ENCODE measurements at places on chromosomes 7 and 10.

GRCh38 chr7:39252916-39253315 lies 275.2 kb downstream of the POU6F2 start:
- no peak for DNase-seq

- DNase-seq = no peak
Observed at GRCh38 chr7:134875867-134876266, 96.4 kb downstream of the CALD1 start.

DNA sequence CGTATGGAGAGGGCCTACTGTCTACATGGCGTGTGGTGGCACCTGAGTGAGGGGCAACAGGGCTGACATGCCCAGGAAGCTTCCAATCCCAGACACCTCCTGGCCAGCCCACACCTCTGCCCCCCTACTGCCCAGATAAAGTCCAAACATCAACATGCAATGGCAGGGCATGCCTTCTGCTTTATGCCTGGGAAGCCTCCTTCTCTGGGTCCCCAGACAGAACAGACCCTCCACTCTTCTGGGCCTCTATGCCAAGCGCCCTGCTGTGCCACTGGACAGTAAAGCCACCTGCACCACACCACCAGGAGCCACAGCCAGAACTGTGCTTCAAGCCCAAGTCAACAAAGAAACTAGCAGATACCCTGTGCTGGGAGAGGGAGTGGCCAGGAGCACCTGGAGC lies 12.5 kb downstream of the TMEM72 start:
- DNase-seq = no peak

DNA sequence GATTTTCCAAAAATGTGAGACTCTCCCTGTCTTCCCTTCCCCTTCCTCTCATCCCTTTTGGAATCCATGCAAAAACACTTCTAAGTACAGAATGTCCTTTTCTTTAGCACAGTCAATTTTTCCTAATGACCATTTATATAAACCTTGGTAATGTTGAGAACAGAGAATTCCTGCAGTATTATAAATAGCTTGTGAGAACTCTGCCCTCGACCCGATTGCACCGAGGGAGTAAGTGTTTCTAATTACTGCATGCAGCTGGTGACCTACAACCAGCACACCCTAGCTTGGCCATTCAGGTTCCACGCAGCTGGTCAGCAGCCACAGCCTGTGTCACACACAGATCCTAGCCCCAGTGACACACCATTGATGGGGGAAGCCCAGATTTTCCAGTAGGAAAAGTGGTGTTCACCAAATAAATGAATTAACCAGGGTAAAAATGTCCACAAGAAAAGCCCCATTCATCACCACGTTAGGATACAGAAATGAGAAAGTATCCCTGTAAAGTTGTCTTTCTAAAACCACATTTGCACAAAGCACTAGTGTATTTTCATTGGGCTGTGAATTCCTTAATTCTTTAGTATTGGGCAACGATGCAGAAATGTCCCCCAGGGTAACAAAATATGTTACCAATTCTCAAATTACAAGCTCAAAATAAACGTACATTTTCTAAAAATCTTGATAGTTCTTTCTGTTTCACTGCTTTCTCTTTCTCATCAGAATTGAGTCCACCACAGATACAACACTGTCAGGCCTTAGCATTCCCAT lies 499.0 kb upstream of the KLF6 start:
- DNase-seq = no peak

GRCh38 chr10:119500821-119501220 lies 41.7 kb downstream of the RGS10 start:
- no peak for DNase-seq

DNA sequence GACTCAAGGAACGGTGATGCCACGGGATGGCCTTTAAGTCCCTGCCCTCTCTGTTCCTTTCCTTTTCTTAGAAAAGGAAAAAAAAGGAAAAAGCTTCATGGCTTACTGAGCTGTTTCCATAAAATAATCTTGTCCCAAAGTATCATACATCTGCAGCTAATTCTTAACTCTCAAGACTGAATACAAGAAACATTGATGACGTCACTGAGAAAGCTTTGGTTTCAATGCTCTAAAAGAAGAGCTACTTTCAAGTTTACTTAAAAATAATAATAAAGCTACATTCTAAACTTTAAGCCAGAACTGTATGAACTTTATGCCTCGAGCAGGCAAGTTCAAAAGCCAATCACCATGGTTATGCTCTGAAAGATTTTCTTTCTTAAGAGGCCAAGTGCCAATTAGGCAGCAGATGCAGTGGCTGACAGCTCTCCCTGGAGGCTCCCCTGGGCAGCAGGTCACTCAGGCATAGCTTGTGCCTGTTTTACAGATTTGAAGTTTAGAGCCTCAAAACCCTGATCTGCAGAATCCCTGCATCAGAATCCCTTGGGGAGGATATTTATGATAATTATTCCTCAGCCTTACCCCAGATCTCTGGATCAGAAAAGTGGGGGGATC lies 165.0 kb downstream of the CHN2 start:
- DNase-seq = no peak

DNA sequence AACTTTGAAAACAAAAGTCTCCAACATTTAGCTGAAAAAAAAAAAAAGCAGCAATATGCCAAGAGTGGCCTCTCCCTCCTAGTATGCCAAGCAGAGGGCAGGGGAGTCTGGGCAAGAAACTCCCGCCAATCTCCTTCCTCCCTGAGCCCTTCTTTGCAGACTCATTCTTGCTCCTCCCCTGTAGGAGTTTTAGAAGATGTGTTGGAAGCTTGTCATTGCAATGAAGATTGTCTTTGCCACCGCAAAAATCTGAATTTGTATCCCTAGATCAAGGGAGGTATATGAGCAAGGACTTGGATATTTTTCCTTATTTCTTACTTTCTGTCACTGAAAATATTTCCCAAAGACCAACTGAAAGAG lies 2.6 kb upstream of the TNS3 start:
- DNase-seq = no peak

- DNase-seq = no peak
Observed at GRCh38 chr10:44946205-44946604, 13.4 kb upstream of the RASSF4 start.

DNA sequence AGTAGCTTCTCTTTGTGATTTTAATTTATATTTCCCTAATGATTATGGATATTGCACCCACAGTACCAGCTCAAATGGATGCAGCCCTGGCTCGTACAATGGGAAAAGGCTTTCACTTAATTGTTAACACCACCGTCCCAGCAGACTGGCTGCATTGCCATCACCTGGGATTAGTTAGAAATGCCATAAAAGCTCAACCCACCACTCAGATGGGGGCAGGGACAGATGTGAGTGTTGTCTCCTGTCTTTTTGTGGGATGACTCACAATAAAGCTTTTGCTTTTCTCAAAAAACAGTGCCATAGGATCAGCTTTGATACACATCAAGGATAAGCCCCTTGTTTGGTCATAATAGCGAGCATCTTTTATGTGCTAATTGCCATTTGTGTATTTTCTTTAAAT lies 729.1 kb downstream of the TNS3 start:
- no peak for DNase-seq

- no peak for DNase-seq
Observed at GRCh38 chr7:14841869-14842268, 60.7 kb downstream of the DGKB start.

GRCh38 chr10:121611393-121612159 lies 13.3 kb upstream of the FGFR2 start:
- no peak for DNase-seq

DNA sequence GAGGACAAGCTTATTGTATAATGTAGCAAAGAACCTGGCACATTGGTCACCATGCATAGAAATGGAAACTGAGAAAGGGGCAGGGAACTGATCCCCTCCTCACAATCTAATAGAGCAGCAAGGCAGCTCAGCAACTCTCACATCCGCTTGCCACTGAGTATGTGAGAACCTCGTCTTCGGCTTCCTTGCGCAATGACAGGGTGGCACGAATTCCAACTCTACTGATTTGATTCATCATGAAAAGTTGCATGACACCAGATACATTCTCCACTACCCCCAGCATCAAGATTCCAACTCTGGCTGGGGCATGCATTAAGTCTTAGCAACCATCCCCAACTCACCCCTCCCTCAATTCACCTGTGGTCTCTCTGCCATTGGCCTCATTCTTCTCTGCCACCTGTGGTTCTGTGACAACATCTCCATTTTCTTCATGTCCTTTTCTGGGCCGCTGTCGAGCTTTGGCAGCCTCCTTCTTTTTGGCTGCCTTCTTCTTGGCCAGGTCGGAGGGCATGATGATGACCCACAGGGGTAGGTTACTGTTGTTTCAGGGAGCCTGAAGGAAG lies 976 bp downstream of the ABCF2 start:
- DNase-seq = no peak

- DNase-seq = no peak
Observed at GRCh38 chr7:1386623-1387220, 72.5 kb downstream of the MICALL2 start.

DNA sequence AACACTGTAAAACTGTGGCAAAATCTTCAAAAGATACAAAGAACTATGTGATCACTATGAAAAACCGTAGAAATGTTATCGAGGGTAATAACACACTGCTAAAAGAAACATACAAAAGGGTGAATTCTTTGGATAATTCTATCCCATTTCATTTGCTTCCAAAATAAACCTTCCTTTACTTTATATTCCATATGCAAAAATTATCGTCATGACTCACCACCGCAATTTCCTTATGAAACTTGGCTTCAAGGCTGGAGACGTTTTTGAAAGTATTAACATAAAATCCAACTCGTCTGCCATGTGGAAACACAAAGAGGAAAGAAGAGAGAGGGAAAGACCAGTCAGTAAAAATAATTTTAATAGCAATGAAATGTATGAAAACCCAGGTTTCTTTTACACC lies 165.2 kb downstream of the AMPH start:
- no peak for DNase-seq

DNA sequence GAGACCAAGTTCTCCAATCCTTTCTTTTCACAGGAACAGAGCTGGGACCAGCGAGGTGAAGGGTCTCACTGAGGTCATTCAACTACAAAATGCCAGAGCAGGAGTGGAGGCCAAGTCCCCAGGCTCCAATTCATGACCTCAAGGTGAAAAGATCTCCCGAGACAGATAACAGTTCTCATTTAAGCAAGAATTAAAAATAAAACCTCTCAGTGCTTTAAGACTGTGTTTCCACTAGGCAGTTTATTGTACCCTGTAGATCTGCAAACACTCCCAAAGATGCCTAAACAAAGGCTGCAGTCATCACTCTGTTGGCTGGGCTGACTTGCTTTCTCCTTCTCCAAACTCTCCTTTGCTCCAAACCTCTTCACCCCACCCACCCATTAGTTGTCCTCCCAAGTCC lies 74.8 kb upstream of the CXCL12 start:
- no peak for DNase-seq

GRCh38 chr7:124874644-124875163 lies 54.9 kb downstream of the POT1 start:
- DNase-seq = no peak

- DNase-seq = no peak
Observed at GRCh38 chr10:84599254-84599653, 270.9 kb downstream of the CCSER2 start.

DNA sequence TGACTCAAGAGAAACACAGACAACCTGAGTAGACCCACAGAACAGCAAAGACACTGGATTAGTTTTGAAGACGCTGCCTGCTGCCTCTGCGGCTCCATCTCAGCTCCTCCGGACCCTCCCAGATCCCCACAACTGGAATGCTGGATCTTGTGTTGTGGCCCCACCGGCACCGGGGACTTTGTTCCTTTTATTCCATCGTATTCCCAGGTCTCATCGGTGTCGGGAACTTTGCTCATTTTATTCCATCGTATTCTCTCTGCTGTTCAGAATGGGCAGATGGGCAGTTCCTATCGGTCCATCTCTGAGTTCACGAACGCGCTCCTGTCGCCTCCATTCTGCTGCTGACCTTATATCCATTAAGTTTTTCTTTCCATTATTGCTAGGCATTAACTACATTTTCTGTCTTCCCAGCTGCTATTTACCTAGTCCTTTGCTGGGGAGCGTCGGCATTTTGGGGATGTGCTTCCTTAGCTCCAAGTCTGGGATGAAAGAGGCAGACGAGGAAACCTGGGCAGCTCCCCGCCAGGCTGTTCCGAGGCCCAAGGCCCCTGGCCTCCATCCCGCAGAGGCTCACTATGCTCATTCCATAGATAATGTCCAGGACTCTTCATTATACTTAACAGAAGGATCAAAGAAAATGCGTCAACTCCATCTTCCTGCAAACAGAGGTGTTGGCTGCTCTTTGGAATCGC lies 192.4 kb downstream of the MAD1L1 start:
- no peak for DNase-seq

- DNase-seq = no peak
Observed at GRCh38 chr10:69878038-69878437, 76.3 kb downstream of the COL13A1 start.

DNA sequence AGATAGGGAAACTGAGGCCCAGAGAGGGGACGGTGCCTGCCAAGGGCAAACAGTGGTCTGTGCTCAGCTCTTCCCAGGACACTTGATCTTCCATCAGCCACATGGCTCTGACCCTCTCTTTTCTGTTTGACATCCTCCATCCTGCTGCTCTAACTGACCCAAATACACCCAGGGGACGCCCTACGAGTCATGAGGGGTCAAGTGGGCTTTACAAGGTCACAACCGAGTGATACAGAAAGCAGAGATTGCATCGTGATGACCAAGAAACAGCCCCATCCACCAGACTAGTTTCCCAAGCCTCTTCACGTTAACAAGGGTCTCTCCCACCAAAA lies 131.2 kb upstream of the UNC5B start:
- DNase-seq = no peak

DNA sequence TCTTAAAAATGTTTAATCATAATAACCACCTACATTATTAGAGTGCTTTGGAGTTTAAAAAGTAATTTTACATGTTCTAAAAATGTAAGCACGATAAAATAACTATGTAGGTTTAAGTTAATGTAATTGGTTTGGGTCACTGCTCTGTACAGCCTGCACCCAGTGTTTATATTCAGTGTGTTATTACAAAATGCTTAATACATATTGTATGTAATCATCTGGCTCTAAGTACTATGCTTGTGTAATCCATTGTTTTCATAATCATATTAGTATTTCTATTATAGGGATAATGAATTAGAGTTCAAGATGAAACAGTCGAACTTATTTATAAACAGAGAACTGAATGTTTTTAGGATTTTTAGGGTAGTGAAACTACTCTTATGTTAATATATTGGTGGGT lies 13.1 kb downstream of the RPA3 start:
- no peak for DNase-seq

- DNase-seq = no peak
Observed at GRCh38 chr7:2668401-2668800, 19.6 kb upstream of the AMZ1 start.

DNA sequence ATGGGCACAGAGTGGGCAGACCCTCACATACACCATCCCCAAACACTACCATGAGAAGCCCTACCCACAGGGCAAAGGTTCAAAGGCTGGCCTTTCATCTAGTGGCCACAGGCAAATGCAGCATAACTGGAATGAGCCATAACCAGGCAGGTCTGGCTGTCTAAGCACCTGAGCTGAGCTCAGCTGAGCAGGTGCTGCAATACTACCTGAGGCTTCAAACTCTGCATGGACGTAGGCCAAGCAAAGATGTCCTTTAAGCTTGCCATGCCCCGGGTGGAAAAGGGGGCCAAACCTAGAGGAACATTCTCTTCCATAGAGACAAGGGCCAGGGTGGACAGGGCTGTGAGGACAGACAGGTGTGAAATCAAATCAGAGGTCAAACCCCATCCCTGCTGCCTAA lies 65.3 kb upstream of the CAMK2B start:
- no peak for DNase-seq

- DNase-seq = no peak
Observed at GRCh38 chr7:159126311-159127260, 18.1 kb downstream of the VIPR2 start.

- DNase-seq = no peak
Observed at GRCh38 chr7:150788474-150789269, 11.5 kb downstream of the TMEM176B start.

GRCh38 chr10:110426294-110427181 lies 71.2 kb upstream of the DUSP5 start:
- DNase-seq = no peak

Measured in activated CD4-positive, alpha-beta T cell treated with anti-CD3 and anti-CD28 coated beads for 1 hour (primary cell).